ENCODE measurements at places on chromosomes 3 and 15.

GRCh38 chr3:178709051-178709450, 172.8 kb downstream of the KCNMB2 start:
- DNase-seq: no peak

DNA sequence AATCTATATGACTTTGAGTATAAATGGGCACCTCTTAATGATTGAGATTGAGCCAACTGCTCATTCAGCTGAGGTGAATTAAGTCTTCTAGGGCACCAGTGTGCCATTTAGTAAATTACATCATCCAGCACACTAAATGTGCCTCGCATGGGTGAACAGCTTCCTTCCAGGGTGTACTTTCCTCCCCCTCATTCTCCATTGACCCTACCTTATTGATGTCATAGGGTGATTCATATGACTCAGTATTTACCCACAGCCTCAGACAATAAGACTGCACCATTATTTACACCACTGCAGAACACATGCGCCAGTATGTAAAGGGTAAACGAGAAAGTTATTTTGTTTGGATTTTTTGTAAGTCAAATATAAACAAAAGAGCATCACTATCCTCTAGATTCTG, 185.2 kb upstream of the ARL6 start:
- DNase-seq: no peak

- no peak for DNase-seq
Measured at GRCh38 chr3:99648101-99648500, 9.7 kb downstream of the COL8A1 start.

- DNase-seq: no peak
Measured at GRCh38 chr3:159032311-159032710, 230.5 kb downstream of the MFSD1 start.

GRCh38 chr3:65864357-65864904, 174.3 kb downstream of the MAGI1 start:
- DNase-seq: no peak

- no peak for DNase-seq
Measured at GRCh38 chr3:133527081-133527715, 46.3 kb upstream of the CDV3 start.

DNA sequence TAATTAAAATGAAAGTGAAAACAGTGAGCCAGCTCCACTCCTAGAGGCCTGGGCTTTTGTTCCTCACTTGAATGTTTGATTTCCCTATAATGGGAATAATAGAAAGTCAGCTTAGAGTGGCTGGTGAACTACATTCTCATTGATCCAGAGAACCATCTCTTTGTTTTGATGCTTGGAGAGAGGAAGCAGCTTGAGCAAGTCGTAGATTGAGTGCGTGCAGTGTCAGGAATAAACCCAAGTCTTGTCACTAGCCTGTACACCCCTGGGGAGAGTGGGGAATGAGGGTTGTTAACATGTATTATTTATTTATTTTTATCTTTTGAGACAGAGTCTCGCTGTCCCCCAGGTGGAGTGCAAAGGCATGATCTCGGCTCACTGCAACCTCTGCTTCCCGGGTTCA, 885 bp upstream of the LSG1 start:
- DNase-seq: no peak

- no peak for DNase-seq
Measured at GRCh38 chr3:45565342-45565741, 29.2 kb upstream of the LIMD1 start.

- DNase-seq: no peak
Measured at GRCh38 chr3:61073566-61074165, 177.6 kb downstream of the FHIT start.

- peak; percentile 16 for DNase-seq
Measured at GRCh38 chr3:151276687-151277042, 1.7 kb downstream of the P2RY14 start.

Data from T-helper 9 cell (primary cell).